ENCODE measurements at places on chromosomes 13 and 19.

DNA sequence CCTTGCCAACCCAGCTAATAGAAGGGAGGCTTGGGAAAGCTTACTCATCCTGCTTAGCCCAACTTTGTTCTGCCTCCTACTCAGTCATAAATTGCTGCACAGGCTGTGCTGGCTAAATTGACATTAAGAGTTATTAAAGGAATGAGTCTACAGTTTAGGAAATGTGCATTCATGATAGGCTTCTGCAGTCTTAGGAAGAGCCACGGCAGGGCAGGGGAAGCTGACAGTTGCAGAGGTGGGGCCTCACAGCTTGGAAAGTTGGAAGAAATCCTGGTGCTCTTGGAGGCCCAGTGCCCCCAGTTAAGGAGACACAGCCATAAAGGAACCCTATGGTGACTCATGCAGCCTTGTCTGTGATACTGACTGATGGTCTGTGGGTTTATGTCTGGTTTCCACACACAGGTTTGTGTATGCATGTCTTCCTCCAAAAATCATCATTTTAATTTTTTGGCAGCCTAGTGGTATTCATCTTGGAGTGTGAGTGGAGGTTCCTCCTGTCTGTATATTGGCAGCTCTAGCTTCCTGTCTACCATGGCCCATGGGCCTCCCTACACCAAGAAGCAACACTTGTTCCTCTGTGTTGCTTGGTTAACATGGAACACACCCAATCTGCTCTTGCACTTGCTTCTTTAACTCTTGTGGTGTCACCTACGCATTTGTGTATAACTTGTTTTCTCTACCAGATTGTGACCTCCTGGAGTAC, 135.0 kb upstream of the KL start:
- no peak for DNase-seq

- DNase-seq: no peak
Observed at GRCh38 chr19:29620931-29621351, 14.9 kb downstream of the POP4 start.

DNA sequence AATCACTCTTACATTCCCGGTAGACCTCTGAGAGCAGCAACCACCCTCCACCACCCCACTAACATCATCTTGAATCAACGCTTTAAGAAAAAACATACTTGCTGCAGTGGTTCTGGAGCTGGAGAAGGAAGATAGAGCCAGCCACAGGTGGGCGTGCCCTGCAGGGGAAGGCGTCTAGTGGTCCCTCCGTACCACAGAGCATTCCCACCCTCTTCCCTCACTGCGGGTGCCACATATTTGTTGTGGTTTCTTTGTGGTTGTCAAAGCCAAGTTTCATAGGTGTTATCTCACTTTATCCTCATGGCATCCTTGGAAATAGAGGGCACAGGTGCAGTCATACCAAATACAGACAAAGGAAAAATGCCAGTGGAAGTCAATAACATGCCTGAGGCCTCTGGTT, 22.2 kb downstream of the COL4A2 start:
- DNase-seq: no peak

DNA sequence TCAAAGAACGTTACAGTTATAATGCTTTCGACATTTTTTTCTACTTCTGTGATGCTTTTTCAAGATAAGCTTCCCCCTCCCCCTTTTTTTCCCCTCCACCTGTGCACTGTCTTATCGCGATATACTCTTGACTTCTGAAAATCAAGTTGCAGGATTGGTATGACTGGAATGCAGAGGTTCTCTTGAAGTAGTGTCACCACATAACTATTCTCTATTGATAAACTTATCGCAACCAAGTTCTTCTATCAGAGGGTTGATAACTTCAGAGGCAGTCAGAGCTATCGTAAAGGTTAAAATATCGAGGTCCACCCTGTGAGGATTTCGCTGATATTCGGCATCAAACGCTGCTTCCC, 820 bp downstream of the EID2 start:
- DNase-seq: no peak

DNA sequence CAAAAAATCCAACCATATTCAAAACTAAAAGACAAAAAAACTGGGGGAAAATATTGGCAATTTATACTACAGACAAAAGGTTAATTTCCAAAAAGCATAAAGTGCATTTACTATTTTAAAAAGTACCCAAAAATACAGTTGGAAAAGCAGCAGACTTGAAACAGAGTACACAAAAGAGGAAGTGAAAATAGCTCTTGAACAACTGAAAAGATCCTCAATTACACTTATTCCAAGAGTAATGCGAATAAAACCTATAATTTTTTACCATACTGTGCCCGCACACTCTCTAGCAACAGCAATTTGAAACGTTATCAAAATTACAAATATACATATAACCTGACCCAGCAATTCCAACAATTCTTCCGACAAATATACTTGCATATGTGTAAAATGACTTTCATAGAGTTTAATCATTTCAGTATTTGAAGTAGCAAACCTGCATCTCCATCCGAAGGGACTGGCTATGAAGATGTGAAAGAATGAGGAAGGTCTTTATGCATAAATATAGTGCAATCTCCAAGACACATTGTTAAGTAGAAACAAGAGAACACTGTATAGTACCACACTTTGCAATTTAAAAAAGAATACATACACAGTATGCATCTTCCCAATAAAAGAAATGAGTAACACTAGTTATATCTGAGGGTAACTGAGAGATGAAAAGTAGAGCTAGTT, 25.4 kb downstream of the ALG5 start:
- no peak for DNase-seq

DNA sequence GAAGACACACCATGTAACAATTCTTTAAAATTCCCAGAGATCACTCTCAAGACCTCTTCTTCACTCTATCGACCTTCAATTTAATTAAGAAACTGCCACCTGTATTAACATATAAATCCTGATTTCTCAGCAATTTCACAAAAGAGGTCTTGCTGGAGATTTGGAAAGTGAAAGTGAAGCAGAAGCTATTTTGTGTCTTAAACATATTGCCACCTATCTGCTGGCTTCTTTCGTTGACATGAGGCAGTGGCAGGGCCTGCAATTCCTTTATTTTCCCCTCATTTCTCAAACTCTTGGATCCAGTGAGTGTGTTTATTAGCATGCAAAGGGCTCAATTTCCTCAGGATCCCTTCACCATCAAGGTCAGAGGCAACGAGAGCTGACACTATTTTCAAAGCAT, 780.2 kb upstream of the SLITRK1 start:
- DNase-seq: no peak

DNA sequence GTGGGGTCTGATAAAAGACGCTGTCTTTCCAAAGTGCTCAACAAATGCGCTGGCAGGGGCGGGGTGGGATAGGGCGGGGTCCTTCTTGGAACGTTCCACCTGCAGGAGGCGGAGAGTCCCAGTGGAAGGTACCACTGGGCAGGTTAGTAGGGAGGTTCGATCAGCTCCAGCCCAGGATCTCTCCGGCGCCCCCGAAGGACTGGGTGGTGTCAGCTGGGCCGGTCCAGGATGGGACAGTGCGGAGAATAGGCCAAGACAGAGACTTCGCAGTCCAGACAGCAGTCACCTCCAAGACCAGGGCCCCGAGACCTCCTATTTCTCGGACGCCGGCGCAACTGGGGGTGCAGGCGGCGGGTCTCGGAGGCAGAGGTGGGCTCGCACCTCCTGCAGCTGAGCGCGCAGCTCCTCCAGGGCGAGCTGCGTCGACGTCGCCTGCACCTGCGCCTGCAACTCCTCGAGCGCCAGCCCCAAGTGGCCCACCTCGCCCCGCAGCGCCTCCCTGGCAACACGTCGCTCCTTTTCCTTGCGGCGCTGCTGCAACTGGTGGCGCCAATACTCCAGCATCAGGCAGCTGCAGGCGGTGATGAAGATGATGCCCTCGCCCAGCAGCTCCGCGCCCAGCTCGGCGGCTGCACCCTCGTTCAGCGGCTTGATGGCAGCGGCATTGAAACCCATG, 21.6 kb downstream of the VASP start:
- DNase-seq: no peak

DNA sequence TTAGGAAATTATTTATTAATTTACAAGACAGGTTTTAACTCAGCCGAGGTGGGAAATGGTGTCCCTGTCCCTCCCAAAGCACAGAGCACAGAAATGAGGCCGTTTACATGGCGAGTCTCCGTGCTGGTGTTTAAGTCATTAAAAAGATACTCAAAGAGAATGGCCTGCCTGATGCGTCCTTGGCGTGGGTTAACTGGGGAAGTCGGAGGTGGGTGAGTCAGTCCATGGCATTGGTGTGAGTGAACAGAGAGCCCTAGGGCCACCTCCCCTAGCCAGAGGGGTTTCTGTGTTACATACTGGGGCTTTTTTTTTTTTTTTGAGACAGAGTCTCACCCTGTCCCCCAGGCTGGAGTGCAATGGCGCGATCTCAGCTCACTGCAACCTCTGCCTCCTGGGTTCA, 3.9 kb downstream of the FEM1A start:
- no peak for DNase-seq

- no peak for DNase-seq
Observed at GRCh38 chr19:34319785-34320184, 45.2 kb upstream of the GPI start.

DNA sequence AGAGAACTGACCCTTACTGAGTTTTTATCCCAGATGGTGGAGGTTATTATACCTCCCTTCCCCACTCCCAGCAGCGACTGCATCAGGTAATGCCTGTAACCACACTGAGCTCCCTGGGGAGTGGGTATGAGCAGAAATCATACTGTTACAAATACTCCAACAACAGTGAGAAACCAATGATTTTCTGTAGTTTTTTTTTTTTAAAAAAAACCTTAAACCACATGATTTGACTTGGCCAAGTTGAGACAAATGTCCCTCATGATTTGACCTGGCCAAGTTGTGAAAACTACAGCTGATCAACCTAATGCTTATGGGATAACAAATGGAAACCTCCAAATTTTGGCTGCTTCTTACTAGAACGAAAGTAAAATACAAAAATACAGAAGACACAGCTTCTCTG, 33.1 kb upstream of the SERP2 start:
- no peak for DNase-seq

- no peak for DNase-seq
Observed at GRCh38 chr13:37385248-37385647, 213.3 kb downstream of the POSTN start.

- DNase-seq: no peak
Observed at GRCh38 chr13:99996381-99996973, 14.9 kb downstream of the ZIC2 start.

- no peak for DNase-seq
Observed at GRCh38 chr13:113183450-113184129, 24.9 kb downstream of the PCID2 start.

- no peak for DNase-seq
Observed at GRCh38 chr19:56096665-56097064, 24.4 kb downstream of the ZNF787 start.

DNA sequence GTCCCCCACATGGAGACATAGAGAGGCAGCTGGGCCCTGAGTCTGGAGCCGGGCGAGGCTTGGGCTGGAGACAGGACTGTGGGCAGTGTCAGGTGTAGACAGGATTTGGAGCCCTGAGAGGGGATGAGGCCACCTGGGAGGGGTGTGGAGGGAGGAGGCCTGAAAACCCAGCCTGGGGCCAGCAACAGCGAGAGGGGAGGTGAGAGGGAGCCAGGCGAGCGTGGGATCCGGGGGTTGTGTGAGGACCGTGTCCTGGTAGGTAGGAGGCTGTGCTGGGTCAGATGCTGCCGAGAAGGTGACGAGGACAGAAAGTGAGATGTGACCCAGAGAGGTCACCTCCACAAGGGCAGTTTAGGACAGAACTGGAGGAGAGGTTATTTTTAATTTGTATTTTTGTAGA, 7.4 kb downstream of the MPND start:
- DNase-seq: no peak

DNA sequence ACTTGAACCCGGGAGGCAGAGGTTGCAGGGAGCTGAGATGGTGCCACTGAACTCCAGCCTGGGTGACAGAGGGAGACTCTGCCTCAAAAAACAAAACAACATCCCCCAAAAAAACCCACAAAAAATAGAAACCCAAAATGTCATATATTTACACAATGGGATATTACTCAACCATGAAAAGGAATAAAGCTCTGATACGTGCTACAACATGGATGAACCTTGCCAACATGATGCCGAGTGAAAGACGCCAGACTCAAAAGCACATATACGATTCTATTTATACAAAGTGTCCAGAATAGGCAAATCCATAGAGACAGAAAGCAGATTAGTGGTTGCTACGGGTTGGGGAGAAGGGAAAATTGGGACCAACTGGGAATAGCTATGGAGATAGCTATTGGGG, 2.1 kb upstream of the TPRX1 start:
- no peak for DNase-seq

DNA sequence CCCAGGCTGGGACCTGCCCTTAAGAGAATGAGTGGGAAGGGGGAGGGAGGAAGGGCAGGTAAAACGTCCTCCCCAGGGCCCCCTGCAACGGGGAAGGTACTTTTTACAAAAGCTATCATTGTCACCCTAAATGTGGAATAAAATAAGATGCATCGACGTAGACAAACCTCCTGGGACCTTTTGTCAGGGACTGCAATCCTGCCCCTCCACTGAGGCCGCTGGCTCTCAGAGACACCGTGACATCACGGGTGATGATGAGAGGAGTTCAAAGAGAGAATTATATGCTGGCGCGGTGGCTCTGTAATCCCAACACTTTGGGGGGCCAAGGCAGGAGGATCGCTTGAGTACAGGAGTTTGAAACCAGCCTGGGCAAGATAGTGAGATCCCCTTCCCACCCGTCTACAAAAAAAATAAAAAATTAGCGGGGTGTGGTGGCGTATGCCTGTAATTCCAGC, 1.8 kb upstream of the MYBPC2 start:
- no peak for DNase-seq

DNA sequence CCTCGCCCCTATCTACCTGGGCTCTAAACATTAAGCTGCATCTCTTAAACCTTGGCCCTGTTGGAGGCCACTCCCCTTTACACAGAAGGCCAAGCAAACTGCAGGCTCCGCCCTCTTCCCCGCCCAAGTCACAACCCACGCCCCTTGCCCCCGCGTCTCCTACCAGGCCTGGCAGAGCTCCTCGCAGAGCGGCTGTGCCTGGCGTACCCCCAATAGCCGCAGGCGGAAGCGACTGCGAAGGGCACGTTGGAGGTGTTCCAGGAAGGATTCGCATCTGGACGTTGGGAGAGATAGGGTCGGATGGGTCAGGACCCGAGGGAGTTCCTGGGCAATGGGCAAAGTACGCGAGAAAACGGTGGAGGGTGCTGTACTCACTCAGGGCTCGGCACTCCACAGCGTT, 5.9 kb downstream of the RTBDN start:
- DNase-seq: no peak
